CD4-positive, alpha-beta T cell treated with Interleukin-10 for 1 hour (primary cell): ENCODE measurements at places on chromosomes 13 and 19.

DNA sequence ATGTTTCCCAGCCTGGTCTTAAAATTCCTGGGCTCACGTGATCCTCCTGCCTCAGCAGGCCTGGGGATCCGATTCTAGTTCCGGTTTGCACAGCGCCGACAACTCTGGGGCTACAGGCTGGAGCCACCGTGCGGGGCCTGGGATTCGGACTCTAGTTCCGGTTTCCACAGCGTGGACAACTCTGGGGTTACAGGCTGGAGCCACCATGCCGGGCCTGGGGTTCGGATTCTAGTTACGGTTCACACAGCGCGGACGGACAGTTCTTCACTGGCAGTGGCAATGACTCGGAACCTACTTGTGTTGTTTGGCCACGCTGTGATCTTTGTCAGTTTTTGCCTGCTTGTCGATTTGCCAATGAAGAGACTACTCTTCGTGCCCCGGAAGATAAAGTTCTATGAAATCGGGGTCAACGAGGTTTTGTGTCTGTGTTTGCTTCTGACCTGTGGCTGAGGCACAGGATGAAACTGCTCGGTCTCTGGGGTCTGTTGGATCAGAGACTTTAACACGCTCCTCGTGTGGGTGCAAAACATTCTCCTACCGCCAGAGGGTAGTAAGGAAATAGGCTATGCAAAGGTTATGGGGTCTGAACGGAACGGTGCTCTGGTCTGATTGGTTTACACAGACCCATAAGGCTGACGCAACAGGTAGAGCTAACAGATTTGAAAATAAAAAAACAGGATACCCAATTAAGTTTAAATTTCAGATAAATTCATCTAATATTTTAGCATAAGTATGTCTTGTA, 12.1 kb upstream of the ZSCAN1 start:
- DNase-seq: peak; percentile 58

DNA sequence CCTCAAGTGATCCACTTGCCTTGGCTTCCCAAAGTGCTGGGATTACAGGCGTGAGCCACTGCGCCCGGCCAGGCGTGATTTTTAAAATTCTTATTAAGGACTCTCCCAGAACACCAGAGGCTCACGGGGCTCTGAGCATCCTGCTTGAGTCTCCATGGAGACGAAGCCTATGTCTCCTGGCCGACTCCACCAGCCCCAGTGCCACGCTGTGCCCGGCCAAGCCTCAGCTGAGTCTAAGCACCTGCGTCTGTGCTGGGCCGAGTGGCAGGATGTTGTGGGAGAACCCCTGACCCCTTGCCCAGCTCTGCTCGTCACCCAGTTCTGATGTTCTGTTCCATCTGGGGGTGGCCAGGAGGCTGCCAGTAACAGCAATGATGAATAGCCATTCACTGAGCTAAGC, 3.9 kb upstream of the CELF5 start:
- no peak for DNase-seq

GRCh38 chr19:44988273-44988672, 13.0 kb upstream of the RELB start:
- no peak for DNase-seq

DNA sequence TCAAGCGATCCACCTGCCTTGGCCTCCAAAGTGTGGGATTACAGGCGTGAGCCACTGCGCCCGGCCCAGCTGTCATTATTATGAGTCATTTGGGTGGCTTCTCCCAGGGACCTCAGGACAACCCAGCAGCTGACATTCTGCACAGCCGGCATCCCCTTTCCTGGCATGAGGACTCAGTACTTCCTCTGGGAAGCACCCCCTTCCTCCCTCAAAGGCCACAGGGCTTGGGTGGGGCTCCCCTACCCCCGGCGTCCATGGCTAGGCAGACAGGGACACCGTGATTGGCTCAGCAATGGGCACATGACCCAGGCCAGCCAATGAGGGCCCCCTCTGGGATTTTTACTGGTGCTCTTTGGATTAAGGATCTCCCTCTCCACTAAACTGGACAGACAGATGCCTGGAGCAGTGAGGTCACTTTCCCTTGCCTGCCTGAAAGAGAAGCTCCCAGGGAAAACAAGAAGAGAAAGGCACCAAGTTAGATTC, 6.0 kb downstream of the KANK2 start:
- DNase-seq: no peak

- no peak for DNase-seq
These were observed 9.4 kb upstream of the IGFL1 start for GRCh38 chr19:46220038-46220615.

GRCh38 chr19:49920624-49921363, 8.2 kb upstream of the ATF5 start:
- no peak for DNase-seq

- DNase-seq: no peak
These were observed 142.2 kb downstream of the KCTD15 start for GRCh38 chr19:33938821-33939220.
